ENCODE measurements at places on chromosomes 13 and 19.

DNA sequence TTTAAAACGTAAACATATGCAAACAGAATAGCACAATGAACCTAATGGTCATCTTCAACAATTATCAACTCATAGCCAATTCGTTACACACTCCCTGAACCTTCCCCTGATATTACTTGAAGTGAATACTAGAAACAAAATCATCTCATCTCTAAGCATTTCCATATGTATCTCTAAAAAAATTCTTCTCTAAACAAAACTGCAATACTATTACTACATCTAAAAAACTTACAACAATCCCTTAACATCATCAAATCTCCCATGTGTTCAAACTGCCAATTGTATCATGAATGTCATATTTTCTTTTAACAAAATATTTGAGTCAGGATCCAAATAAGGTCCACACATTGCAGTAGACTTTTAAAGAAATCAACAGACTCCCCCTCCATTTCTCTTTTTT is 61.4 kb downstream of the FRY start:
- no peak for DNase-seq

GRCh38 chr13:23069566-23069965 is 111.2 kb upstream of the SGCG start:
- DNase-seq = no peak

DNA sequence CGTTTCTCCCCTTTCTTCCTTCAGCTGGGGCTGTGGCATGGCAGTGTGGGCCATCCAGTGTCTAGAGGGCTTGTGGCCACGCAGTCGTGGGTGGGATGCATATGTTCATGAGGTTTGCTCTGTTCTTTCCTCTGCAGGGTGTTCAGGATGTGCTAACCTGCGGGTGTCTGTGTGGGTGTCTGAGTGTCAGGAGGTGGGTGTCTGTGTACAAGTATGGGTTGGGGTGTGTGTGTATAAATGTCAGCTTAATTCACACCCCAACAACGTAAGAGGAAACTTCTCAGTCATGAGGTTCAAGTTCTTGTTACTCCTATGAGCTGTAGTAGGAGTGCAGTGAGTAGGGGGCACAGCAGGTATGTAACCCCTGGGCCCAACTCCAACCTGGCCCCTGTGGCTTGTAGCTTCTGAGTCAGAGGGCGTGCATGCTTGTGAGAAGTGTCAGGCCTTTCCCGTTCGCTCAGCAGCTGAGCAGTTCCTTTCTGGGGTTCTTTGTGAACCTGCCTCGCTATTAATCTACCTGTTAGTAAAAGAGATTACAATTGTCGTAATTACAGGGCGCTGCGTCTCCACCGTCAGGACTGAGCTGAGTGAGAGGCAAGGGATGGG is 49.1 kb downstream of the NFIX start:
- no peak for DNase-seq

DNA sequence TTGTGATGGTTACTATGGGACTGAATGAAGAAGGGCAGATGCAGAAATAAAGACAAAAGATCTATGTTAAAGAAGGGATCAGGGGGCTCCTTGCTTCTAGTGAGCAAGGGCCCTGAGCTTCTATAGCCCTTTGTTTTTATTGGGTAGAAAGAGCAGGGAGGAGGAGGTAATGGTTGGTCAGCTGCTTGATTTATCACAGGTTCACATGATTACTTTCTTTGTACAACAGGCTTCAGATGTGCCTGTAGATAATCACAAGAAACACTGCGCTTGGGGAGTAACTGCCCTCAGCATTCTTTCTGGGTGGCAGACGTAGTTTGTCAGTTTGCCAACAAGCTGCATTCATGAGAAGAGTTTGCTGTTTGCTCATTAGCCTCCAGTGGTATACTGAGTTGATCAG is 4.8 kb upstream of the ZNF439 start:
- DNase-seq = no peak

DNA sequence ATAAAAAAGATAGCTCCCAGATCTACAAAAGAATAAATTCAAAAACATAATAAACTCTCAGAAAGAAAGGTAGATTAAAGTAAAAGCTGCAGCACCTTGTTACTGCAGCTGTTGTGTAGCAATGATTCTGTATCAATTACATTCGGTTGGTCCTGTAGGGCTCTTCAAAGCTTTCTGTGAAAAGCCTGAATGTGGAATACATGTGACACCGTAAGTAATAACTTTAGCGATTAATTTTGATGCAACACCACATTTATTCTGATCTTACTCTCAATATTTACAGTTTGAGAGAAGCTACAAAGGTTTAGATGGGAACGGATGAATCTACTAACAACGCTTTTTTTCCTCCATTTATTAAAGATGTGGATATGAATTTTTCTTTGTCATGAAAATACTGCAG is 279.2 kb downstream of the DACH1 start:
- no peak for DNase-seq

- DNase-seq = no peak
Observed at GRCh38 chr19:45069056-45069455, 7.2 kb downstream of the ZNF296 start.

DNA sequence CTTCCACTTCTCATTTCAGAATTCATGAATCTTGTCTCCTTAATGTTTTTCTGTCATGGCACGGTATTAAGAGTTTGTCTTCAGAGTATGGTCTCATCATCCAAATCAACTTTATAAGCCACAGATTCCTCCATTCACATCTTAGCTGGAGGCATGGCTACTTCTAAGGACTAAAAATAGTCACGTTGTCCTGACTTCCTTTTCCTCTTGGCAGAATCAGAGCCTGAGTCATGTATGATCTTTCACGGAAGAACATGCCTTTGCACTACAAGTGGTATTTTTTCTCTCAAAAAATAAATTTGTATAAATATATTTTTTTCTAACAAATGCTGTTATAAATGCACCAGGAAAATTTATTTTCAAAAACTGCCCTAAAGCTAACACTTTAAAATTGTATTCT is 71.4 kb downstream of the ALOX5AP start:
- no peak for DNase-seq

DNA sequence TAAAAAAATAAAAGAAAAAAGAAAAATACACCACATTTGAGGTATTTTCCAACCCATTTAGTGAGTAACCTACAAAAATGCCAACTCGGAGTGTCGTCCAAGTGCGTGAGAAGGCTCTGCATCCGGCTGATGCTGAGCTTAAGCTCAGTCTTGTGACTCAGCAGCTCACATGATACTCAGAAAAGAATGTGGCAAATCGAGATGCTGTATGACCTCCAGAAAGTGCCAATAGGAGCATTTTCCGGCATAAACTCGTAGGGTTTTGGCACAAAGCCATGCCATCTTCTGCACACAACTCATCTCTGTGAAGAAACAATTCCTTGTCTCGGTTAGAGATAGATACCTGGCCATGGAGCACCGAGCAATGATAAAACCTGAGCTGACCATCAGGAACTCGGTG is 58.5 kb downstream of the TRPM4 start:
- DNase-seq = no peak

All from putamen (tissue), 1 donor.